ENCODE measurements at places on chromosomes 2 and 18.

- no peak for DNase-seq
Observed at GRCh38 chr2:128505575-128506526, 187.2 kb upstream of the HS6ST1 start.

- DNase-seq, result no peak
Observed at GRCh38 chr2:178043266-178043665, 29.3 kb downstream of the PDE11A start.

- DNase-seq, result no peak
Observed at GRCh38 chr18:59787998-59788790, 91.0 kb upstream of the CCBE1 start.

DNA sequence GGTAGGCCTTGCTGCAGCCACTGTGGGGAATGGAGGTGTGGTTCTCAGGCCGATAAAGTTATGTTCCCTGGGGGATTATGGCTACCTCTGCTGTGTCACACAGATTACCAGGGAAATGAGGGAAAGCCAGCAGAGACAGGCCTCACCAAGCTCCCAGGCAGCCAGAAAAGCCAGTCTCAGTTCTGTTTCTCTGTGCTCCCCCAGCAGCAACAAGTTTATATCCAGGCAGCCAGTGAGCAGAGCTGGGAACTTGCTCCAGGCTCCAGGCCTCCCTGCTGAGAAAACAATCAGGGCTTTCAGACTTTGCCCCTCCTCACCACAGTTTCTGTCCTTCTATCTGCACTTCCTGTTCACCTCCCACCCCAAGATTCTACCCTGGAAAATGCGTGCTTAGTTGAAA lies 596.6 kb upstream of the GYPC start:
- no peak for DNase-seq

- DNase-seq, result no peak
Observed at GRCh38 chr2:54704688-54705605, 18.5 kb upstream of the EML6 start.

DNA sequence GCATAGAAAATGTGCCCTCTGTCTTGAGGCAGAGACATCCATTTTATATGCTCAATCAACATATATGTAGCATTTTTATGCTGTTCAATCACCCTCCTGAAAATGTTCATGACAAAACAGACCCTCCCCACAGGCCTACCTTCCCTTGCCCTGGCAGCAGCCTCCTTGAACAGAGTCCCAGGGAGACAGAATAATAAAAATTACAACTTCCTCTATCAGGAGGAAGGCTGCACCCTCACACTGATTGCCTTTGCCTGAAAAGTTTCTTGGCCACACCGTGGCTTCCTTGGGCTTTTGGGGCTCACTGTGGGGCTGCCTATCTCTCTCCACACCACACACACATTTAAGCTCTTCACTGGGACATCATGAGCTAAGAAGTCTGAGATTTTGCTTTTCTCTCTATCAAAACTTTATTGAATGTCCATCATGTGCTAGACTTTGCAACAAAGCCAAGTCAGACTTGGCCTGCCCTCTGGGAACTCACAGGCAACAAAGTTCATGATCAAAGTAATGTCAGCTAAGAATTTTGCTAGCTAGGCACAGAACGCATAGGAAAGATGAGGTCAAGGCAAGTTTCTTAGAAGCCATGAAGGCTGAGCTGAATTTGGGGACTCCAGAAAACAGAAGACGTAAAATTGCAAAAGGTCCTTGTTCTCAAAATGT lies 101.6 kb downstream of the BCL2L11 start:
- no peak for DNase-seq

DNA sequence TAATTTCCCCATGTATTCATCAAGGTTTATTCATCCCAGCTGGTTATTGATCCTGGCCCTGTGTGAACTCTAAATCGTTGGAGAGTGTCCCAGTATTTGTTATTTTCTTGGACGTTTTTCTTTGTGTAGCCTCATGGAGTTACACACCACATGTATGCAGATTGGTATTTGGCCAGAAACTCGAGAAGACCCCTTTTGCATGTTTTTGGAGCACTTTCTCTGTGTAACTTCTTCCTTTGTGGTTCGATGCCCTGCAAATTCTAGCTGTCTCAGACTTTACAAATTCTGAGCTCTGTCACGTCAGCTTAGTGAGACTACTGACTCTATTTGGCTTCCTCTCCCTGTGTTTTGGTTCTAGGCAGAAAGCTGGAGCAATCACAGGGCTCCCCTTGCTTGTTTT lies 198.7 kb downstream of the MCFD2 start:
- DNase-seq, result no peak

Data from stimulated activated CD8-positive, alpha-beta memory T cell treated with anti-CD3 and anti-CD28 coated beads, Interleukin-4, amount 100 ng/mL, for 4 hours (primary cell).